ENCODE measurements at places on chromosomes 4 and X. TPM values are rescaled to one million over a fixed set of nuclear protein-coding genes. Genes with fewer than 3 reads are reported as not detected.

DNA sequence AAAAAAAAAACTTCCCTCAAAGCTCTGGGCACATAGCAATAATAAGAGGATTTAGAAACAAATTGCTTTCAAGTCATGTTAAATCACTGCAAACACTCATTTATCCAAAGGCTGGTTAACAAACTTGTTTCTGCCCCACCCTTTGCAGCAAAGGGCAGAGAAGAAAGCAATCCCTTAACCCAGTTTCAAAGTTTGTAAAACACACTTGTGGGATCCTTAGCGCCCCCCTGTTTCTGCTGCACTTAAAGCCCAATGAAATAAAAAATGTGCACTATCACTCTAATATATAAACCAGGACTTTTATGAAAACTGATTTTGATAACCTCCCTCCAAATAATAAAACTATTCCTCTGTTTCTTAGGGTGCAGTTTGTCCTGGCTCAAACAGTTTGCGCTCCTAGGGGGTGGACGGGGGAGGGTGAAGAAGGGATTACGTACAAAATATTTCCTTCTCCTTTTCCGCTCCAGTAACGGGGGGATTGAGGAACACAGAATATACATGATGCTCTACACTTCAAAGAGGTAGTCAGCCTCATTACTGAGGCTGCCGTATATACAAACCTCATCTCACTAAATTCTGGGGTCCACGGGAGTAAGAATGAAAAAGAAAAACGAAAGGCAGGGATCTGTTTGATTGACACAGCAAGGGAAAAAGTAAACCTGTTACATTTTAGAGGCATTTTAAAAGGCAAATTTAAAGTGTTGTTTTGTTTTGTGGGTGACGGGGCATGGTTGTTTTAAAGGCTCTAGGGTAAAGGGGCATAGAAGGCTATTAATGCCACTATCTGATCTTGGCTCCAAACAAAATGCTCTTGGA, 3.1 kb upstream of the PCDH10 start:
- DNase-seq: no peak

FRG1 gene
- total RNA-seq: 62.3 TPM

DNA sequence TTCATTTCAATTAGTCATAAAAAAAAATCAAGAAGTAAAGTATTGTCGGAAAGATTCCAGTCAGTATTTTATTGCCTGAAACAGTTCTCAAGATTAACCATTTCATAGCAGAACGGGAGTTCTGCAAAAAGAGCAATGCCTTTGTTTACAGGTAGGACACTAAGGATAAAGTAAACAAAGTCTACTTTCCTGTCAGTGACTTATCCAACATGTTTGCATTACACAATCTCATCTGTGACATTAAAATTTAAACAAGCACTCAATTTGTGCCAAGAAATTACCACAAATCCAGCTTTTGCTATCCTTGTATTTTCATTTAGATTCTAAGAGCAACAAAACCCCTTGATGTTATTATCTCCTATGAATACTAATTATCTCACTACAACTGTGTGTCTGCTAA, 306.5 kb upstream of the LDB2 start:
- no peak for DNase-seq

DNA sequence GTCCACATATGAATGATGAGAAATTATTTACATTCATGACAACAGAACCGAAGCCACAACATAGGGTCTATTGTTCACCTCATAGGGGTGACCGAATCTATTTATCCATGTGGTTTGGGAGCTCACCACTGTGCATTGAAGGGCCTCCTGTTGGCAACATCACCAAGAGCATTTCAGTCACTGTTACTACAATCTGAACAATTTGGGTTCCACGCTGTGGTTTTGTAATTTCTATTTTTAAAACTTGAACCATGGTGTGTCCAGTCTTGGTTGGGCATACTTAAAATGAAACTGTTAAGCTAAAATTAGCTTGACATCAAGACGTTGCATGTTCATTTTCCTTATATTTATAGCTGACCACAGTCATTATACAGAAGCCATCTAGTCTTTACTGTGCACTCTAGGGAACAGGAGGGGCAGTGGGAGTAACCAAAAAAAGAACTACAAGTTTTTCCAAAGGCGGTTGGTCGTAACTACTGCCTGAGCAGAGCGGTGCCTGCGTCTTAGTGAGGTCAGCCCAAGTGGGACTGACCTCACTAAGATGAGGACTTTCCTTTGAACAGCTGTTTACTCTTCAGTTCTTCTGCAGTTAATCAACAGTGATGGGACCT, 192.1 kb downstream of the SPRY1 start:
- no peak for DNase-seq

GRCh38 chr4:21858971-21859370, 89.6 kb downstream of the KCNIP4 start:
- no peak for DNase-seq
